ENCODE measurements at places on chromosomes 2 and 18. TPM values are rescaled to one million over a fixed set of nuclear protein-coding genes. Genes with fewer than 3 reads are reported as not detected.

- peak; percentile 26 for DNase-seq
Observed at GRCh38 chr18:61991201-61991600, 98.4 kb upstream of the RNF152 start.

GRCh38 chr2:241843321-241844065, 15.2 kb downstream of the PDCD1 start:
- DNase-seq = no peak

DNA sequence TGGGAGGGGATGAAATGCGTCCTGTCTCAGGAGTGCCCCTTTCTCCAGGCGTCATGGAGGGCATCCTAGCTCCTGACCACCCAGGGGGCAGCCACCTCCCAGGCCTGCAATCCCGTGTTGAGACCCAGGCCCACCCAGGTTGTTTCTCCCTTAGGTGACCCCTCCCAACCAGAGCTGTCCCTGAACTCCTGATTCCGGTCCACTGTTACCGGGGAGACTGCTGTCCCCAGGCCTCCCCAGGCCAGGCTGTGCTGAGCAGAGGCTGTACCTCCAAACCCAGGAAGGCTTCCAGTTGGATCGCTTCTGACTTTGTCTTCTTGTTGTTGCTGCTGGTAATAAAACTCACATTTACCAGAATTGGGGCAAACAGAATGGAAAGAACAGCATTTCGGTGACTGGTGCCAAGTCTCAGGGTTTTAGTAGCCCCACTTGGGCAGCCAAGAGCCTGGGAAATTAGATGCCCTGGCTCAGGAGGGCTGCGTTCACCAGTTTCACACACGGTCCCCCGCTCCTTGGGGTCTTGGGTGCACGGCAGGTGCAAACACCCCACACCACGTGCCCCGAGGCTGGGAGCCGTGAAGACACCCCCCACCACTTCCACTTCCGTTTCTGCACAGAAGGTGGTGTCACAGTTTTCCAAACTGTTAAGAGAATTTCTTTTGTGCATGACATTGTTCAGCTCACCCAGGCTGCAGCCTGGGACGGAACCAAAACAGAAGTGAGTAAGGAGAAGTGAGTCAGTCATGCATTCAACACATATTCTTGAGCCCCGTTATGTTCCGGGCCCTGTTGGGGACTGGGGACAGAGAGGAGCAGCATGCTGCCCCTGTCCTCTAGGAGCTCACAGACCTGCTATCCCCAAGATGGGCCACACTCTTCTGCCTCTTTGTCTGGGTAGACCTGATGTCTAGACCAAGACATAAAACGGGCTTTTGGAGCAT, 29.4 kb downstream of the ITM2C start:
- DNase-seq = peak; percentile 23

GRCh38 chr2:14134771-14135170, 497.7 kb upstream of the LRATD1 start:
- DNase-seq = peak; percentile 4

- DNase-seq = no peak
Observed at GRCh38 chr2:236688157-236688556, 118.5 kb downstream of the ACKR3 start.

DNA sequence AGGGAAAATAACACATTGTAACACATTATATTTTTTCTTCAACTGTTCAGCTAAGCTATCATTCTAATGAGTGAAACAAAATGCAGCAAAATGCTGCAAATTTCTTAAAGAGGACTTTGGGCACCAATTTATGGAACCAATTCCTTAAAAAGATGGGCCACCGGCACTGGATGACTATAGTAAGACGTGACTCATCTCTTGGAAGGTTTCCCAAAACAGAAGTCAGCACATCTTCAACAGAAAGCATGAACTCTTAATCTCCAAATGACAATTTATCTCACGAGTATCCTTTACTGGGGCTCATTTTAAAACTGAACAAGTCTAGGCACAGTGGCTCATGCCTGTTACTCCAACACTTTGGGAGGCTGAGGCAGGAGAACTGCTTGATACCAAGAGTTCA, 213.4 kb downstream of the CDH20 start:
- DNase-seq = peak; percentile 41

- DNase-seq = no peak
Observed at GRCh38 chr2:51662187-51662586, 630.3 kb upstream of the NRXN1 start.

DNA sequence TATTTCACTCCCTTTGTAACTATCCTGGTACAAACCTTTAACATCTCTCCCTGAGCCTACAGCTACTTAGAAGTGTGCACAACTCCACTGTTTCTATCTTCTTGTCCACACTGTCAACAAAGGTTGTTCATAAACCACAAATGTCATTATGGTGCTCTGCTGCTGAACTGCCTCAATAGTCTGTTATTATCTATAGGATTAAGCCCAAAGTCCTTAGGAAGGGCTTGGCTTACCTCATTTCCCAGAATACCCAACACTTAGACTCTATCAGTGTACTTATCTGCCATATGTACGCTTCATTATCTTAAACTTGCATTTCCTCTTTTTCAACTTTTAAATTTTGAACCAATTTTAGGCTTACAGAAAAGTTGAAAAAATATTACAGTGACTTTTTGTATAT, 94.2 kb downstream of the HNMT start:
- no peak for DNase-seq

GRCh38 chr2:104860451-104860790, 6.5 kb downstream of the POU3F3 start:
- DNase-seq = no peak

DNA sequence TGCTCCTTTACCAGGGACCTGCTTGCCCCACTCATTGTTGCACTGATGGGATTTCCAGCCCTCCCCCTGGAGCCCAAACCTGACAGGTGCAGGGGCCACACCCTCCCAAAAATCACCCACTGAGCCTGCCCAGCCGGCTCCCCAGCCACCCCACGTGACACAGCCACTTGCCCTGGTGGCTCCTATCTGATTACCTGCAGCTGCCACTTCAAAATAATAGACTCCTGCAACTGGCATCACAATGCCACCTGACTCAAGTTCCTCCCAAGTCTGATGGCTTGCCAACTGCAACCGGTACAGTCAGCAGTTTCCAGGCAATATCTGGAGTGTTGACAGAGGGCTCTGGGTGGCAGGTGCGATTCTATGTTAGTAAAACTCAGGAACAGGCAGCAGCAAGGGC, 66.2 kb downstream of the CRACDL start:
- peak; percentile 49 for DNase-seq

DNA sequence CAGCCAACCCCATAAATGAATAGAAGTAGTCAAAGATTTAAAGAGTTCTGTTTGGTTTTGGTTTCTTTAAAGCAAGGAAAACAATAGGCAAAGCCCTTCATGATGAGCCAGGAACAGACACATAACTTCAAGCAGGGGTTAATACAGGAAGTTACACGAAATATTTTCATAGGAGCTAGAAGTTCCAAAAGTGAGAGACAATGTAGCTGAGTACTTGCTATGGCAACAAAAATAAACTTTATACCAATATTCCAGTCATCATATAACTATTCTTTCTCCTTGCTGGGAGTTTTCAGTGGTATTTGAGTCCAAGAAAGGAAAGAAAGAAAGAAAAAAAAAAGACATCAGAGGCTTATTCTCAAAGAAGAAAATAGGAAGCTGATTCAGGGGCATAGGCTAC, 56.2 kb downstream of the COBLL1 start:
- peak; percentile 65 for DNase-seq

GRCh38 chr2:229431327-229431954, 160.4 kb upstream of the PID1 start:
- DNase-seq = peak; percentile 75

GRCh38 chr2:83103613-83104012, 1355.5 kb downstream of the SUCLG1 start:
- peak; percentile 88 for DNase-seq

- peak; percentile 78 for DNase-seq
Observed at GRCh38 chr2:220891405-220891804, 680.7 kb downstream of the EPHA4 start.

- peak; percentile 19 for DNase-seq
Observed at GRCh38 chr18:55048892-55049291, 89.6 kb upstream of the CCDC68 start.

DNA sequence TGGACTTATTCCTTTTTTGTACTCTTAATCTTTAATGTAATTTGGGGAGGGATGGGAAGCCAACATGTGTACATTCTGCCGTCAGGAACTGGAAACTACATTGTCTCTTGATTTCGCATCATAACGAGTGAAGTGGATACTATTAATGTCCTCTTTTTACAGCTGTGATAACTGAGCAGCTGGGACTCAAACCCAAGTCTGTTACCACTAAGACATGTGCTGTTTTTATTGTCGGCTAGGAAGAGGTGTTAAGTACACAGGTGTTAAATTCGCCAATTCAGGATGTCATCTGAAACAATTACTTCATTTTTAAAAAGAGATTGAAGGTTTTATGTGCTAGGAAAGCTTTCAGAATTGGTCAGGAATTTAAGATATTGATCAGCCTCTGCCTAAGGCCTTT, 6.9 kb downstream of the GMCL1 start:
- no peak for DNase-seq

GRCh38 chr2:217996361-217996760, 6.4 kb downstream of the TNS1 start:
- peak; percentile 74 for DNase-seq

DNA sequence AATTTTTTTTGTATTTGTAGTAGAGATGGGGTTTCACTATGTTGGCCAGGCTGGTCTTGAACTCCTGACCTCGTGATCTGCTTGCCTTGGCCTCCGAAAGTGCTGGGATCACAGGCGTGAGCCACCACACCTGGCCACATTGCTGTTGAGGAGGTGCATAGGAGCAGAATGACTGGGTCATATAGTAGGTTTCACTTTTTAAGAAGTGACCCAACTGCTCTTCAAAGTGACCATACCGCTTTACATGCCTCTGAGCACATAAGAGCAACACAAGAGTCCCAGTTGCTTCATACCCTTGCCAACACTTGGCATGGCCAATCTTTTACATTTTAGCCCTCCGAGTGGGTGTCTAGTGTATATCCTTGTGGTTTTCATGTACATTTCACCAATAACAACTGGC, 28.9 kb downstream of the RRM2 start:
- DNase-seq = no peak

DNA sequence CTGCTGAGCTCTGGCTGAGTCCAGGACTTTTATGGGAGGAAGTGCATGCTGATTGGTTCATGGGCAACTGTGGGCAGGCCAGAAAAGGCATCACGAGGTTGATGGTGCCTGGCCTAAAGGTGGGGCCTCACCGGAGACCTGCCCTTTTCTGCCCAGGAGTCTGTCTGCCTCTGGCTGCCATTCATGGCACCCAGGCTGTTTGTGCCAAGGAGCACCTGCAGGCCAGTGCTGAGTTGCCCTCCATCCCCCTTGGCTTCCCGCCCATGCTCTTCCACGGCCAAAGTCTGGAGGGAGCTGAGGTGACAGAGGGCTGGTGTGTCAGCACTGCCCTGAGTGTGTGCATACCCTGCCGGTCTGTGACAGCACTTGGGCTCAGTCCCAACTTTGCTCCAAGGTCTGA, 123.2 kb downstream of the PTH2R start:
- no peak for DNase-seq

DNA sequence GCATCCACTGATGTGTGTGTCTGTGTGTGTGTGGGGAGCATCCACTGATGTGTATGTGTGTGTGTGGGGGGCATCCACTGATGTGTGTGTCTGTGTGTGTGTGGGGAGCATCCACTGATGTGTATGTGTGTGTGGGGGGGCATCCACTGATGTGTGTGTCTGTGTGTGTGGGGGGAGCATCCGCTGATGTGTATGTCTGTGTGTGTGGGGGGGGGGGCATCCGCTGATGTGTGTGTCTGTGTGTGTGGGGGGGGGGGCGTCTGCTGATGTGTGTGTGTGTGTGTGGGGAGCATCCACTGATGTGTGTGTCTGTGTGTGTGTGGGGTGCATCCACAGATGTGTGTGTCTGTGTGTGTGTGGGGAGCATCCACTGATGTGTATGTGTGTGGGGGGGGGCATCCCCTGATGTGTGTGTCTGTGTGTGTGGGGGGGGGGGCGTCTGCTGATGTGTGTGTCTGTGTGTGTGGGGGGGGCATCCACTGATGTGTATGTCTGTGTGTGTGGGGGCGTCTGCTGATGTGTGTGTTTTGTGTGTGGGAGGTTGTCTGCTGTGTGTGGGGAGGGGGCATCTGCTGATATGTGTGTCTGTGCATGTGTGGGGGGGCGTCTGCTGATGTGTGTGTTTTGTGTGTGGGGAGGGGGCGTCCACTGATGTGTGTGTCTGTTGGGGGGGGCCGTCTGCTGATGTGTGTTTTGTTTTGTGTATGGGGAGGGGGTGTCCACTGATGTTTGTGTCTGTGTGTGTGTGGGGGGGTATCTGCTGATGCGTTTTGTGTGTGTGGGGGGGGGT, 125.9 kb downstream of the NFATC1 start:
- no peak for DNase-seq

- peak; percentile 41 for DNase-seq
Observed at GRCh38 chr2:28049416-28049815, 158.9 kb downstream of the BABAM2 start.

DNA sequence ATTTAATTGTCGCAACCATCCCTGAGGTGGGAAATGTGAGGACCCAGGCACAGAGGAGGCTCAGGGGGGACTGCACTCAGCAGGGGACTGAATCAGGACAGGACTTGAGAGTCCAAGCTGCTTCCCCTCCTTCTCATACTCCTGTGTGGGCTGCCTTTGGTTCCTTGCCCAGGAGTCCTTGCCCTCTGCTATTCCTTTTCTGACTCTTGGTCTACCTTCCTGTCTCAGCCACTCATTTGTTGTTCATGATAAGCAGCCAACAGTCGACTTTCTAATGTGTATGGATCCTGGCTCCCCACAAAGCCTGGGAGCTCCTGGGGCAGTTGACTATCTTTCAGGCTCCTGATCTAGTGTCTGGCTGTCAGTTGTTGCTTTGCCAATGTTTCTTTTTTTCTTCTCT, 28.3 kb downstream of the GATA6 start:
- DNase-seq = no peak

DNA sequence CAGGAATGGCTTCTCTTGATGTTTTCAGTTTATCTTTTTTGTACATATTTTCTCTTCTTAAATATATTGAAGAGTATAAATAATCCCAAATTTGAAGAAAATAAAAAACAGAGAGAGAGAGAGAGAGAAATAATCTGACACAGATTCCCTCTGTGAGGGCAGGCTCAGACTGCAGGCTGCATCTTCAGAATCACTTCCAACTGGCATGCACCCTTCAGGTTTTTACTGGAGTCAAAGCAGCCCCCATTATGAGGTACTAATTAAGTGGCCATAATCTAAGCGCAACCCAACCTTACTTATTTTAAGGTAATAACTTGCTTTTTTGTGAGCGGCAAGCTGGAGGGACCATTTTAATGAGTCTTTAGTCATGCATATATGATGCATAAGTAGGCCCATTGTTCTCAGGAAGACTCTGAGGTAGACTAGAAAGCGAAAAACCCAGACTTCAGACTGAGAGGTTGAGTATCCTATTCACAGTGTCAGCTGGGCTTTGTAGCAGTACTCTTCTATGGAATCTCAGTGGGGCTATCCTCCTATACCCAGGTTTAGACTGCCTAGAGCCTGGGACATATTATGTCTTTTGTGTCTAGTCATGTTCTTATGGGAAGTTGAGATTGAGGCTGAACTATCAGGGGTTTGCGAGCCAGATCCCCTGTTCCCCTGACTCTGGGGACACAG, 167.4 kb downstream of the SP3 start:
- no peak for DNase-seq

The CD8B2 gene
- total RNA-seq = not detected

The LRP1B gene
- total RNA-seq = 4.3 TPM

The CRACDL gene
- total RNA-seq = 6.3 TPM

The C2orf80 gene
- total RNA-seq = not detected

The TUBA4B gene
- total RNA-seq = 0.25 TPM

The TSPYL6 gene
- not detected for total RNA-seq

The SIGLEC15 gene
- 2.1 TPM for total RNA-seq

The IL1R2 gene
- total RNA-seq = 0.89 TPM

The STAT4 gene
- total RNA-seq = 3.0 TPM

The FSIP2 gene
- total RNA-seq = under 0.01 TPM

The CPLX4 gene
- not detected for total RNA-seq

The KIF1A gene
- total RNA-seq = 0.45 TPM

All from renal cortical epithelial cell (primary cell).